Neural progenitor cell (in vitro differentiated cells): ENCODE measurements at places on chromosomes 7 and 10. TPM values are rescaled to one million over a fixed set of nuclear protein-coding genes. Genes with fewer than 3 reads are reported as not detected.

ENTPD1 gene
- total RNA-seq, result 0.46 and 1.6 TPM in 2 replicates

ZNF735 gene
- total RNA-seq, result not detected in 2 replicates

SEMA3E gene
- total RNA-seq, result 2.0 and 5.5 TPM in 2 replicates

ADRB1 gene
- 0.09 TPM in 1 of 2 replicates, not detected in the other for total RNA-seq

LRMDA gene
- total RNA-seq, result 5.2 TPM in 1 of 2 replicates, not detected in the other

EEPD1 gene
- total RNA-seq, result 1.1 and 6.5 TPM in 2 replicates
